ENCODE measurements at places on chromosomes 7 and 10.

DNA sequence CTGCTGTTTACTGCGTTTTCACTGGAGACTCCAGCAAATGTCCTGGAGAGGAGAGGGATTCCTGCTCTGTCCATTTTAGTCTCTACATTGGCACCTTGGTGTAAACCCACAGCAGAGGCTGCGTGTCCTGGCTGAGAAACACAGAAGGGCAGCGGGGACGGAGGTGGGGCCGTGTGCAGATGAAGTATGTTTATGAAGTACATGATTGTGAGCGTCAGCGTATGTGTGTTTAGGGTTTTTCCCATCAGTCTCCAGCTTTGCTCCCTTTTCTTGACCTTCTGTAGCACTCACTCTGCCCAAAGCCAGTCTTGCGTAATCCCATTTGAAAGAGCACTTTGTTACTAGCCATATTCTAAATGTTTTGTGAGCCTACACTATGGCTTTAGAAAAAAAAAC, 750.7 kb upstream of the SORCS1 start:
- DNase-seq: no peak

GRCh38 chr7:30563326-30563942, 31.2 kb upstream of the GARS1 start:
- DNase-seq: no peak

DNA sequence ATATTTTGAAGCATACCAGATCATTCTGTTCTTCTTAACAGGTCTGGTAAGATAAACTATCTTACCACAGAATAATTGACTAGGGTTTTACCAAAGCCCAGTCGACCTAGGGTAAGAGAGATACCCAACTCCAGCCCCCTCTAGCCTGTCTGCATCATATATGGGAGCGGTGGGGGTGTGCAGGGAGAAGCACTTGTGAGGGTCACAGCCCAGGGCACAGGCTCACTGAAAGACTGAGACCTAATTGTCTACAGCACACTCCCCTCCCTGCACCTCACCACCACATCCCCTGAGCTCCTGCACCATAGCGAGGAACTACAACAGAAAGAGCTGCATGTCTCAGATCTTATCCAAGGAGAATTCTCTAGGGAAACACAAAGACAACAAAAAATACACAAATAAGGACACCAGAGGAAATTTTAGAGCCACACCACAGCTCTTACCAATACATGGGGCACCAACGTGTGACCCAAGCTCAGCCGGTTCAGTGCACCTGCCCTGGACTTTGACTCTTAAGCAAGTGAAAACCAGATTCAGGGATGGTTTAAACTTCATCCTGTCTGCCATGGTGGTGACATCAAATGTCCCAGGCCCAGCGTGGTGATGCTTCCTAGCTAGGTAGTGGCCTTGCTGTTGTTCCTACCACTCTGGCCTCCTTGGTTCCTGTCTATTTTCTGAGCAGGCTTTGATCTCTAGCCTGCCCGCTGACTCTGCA, 150.8 kb downstream of the HERPUD2 start:
- no peak for DNase-seq

DNA sequence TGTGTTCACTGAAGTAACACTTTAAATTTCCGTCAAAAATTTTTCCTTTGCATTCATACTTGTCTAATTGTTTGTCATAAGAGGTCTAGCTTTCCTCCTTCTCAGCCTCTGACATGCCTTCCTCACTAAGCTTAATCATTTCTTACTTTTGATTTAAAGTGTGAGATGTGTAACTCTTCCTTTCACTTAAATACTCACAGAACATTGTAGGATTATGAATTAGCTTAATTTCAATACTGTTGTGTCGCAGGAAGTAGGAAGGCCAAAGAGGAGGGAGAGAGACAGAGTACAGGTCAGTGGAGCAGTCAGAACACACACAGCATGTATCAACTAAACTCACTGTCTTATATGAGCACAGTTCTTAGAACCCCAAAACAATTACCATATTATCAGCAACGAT, 99.0 kb downstream of the SRPK2 start:
- DNase-seq: no peak

DNA sequence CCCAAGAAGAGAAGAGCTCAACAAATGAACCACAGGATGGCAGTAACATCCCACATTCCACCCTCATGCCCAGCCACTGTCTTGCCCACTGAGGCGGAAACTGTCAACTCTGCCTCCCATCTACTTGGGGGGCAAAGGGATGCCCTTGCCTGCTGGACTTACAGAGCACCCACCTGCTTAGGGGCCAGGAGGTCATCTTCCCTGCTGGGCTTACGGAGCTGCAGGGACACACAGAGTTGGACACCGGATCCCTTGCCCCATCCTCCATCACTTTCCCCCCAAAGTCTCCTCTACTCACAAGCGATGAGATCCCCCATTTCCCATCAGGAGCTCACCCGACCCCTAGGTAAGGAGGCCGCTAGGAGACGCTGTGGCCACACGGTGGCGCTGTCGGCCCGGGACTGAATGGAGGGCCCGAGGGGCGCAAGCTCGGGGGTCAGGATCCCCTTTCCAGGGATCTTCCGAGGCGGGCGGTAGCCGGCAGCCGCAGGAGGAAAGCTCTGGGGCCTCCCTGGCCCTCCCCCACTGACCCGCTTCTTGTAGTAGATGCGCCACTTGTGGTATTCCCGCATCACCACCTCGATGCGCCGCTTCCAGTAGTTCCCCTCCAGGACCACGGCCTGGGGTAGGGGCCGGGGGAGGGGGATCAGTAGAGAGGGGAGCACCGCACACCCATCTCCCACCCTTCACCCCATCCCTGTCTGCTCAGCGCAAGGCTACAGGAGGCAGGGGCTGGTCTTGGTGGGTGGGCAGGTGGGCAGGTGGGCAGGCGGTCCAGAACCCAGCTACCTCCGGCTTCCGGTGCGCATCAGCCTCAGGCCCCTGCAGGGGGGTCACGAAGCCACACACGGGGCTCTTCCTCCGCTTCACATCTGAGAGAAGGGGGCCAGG, 17.3 kb downstream of the MLXIPL start:
- DNase-seq: peak; percentile 36

DNA sequence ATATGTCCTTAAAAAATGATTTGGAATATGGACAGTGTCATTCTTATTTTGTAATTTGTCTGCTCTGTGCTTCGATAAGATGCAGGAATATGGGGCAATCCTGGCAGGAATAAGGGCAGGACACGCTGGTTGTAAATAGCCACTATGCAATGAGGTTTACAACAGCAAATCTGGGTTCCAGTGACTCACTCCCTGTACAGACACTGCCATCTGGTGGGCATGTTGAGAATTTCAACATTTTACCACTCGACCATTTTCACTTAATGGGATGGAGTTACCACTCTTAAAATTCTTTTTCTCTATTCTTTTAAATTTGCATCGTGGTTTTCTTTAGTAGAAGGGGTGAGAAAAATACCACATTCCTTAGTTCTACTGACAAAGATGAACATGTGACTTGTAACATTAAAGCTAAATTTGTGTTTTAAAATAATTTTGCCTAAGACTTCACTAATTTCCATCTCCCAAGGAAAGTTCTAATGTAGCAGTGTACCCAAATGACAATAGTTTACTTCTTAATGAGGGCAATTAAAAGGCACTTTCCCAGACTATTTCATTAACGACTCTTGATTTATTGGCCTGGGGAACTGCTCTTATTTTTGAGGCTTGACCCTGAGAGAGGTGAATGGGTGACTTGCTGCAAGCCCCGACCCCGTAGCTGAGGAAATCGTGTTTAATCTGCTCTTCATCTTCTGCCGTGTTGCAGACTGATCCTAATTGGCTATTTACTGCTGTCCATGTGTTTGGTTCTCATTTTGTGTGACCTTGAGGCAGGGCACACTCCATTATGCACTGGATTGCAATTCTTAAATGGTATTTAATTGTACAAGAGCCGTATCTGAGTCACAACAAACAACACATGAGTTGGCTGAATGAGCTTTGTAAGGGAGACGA, 173.6 kb upstream of the IMMP2L start:
- peak; percentile 42 for DNase-seq

GRCh38 chr10:12720217-12720981, 281.1 kb downstream of the CCDC3 start:
- DNase-seq: peak; percentile 38

DNA sequence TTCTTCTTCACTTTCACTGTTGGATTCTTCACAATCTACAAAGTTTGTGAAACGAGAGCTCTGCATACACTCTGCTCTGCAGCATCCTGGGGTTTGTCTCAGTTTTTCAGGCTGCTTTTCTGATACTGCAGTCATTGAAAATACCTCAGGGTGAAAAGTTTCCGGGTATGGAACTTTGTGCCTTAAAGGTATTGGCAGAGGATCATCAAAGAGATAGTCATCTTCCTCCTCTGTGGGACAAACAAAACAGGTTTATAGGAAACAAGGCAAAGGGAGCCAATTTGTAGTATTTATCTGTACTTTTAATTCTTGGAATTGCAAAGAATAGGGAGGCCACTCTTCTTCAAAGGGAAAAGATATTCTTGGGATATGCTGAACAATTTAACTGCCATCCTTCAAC, 30.4 kb downstream of the SUV39H2 start:
- DNase-seq: no peak

DNA sequence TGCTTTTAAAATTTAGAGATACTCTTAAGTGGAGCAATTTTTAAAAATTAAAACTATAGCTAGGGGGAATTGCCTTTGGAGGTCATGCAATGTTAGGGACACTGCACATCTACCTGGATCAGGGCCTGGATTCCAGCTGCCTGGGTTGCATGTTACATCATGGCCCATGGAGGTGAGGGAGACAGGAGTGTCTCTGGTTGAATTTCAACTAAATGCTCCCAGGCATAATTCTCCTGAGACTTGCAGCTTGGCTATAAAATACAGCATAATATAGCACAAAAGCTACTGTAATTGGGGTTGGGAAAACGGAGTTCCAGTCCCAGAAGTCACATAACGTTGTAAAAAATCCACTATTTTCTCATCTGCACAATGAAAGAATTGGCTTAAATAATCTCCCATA, 782.5 kb downstream of the LRMDA start:
- no peak for DNase-seq

GRCh38 chr7:47071866-47072265, 510.0 kb downstream of the TNS3 start:
- no peak for DNase-seq

GRCh38 chr7:41114131-41114530, 588.8 kb downstream of the INHBA start:
- no peak for DNase-seq

- no peak for DNase-seq
These were observed 168.5 kb downstream of the LCOR start for GRCh38 chr10:97000487-97001182.

GRCh38 chr10:71525092-71525491, 128.4 kb downstream of the CDH23 start:
- no peak for DNase-seq

DNA sequence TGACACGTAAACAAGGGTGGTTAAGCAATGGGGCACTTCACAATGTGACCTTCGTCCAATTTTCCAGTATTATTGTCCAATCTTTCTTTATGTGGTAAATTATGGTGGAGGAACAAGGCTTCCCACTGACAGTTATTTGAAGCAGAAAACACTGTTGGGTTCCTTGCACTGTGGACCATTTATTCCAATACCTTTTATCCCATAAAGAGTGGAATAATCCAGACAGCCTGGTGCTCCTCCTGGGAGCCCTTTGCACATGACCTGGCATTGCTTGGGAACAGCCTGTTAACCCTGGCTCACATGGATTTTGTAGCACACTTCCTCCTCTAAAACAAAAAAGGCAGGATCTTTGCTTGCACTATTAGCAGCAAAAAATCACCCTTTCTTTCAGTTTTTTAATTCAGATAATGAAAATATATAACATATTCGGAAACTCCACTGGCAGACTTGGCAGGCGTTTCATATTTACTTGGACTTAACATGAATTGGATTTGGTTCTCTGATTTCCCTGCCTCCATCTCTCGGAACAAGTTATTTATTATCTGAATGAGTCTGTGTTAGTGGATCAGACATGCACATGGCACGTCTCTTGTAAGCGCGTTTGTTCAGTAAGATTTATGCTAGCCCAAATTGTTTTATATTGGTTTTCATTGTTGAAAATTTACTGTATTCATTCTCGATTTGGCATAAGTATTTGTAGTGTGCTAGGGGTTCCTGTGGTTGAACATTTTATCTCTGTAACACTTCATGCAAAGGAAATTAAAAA, 59.3 kb downstream of the BMPER start:
- no peak for DNase-seq

- no peak for DNase-seq
These were observed 200.1 kb downstream of the DIP2C start for GRCh38 chr10:489330-489729.

- no peak for DNase-seq
These were observed 29.0 kb upstream of the OGDHL start for GRCh38 chr10:49791100-49791499.

DNA sequence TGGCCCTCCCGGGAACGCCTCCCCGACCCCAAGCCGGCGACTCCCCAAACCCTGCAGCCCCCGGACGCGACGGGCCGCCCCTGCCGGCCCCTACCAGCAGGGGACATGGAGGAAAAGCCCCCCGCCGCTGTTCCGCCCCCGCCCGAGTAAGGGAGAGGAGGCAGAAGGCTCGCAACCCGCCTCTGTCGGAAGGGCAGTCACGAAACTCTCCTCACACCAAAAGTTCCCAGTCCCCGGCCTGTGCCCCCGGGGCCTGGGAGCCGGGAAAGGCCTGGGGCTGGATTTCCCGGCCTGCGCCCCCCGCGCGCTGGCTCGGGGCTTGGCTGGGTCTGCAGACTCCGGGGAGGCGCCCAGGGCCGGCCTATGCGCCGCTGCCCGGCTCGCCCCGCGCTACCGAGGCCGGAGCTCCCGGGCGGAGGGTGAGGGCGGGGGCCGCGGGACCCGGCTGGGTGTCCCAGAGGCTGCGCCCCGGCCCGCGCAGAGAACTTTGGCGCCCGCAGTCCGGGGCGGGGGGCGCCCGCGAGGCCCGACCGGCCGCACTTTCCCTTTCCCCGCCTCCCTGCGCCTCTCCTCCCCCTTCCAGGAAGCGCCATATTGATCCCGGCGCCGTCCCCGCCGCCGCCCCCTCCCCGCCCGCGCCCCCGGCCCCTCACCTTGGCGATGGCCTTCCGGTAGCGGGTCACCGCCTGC, 728 bp downstream of the PARD3 start:
- no peak for DNase-seq

- no peak for DNase-seq
These were observed 673 bp upstream of the ST8SIA6 start for GRCh38 chr10:17455015-17455520.

DNA sequence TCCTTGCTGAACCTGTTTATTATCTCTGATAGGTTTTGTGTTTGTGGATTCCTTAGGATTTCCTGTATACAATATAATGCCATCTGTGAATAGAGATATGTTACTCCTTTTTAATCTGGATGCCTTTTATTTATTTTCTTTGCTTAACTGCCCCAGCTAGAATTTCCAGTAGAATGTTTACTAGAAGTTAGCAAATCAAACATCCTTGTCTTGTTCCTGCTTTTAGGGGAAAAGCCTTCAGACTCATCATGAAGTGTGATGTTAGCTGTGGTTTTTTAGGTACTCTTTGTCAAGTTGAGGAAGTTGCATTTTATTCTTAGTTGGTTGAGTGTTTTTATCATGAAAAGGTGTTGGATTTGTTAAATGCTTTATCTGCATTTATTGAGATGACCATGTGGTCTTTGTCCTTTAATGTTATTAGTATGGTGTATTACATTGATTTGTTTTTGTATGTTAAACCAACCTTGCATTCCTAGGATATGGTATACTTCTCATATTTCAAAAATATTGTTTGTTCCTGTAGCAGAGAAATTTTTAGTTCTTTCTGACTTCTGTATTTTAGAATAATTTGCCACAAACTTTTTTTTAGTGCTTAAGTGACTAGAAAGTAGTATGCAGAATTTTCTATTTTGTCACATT, 24.3 kb downstream of the PPP2R2D start:
- DNase-seq: no peak

- no peak for DNase-seq
These were observed 697 bp upstream of the SNX13 start for GRCh38 chr7:17940951-17941431.

GRCh38 chr10:35359056-35359455, 22.7 kb downstream of the CCNY start:
- no peak for DNase-seq

Data from NCI-H2107 (cell line).